HepG2 (cell line): ENCODE measurements at places on chromosomes 12 and 14. TPM values are rescaled to one million over a fixed set of nuclear protein-coding genes. Genes with fewer than 3 reads are reported as not detected.

- no peaks in the 10 kb centered on the region for H3K36me3 ChIP-seq
- no peak overlapping the region for H3K4me3 ChIP-seq
- peaks cover 11% of the 10 kb centered on the region for H3K4me1 ChIP-seq
- no peak overlapping the region for H3K27ac ChIP-seq
- no peaks in the 10 kb centered on the region for H3K27me3 ChIP-seq
- DNase-seq: no peak
Measured at GRCh38 chr14:96139879-96140278, 64.8 kb upstream of the BDKRB2 start.

Gene TNFAIP2
- total RNA-seq: 0.45 and 0.46 TPM in 2 replicates

Gene TWF1
- 85.5 and 148 TPM in 2 replicates for total RNA-seq

DNA sequence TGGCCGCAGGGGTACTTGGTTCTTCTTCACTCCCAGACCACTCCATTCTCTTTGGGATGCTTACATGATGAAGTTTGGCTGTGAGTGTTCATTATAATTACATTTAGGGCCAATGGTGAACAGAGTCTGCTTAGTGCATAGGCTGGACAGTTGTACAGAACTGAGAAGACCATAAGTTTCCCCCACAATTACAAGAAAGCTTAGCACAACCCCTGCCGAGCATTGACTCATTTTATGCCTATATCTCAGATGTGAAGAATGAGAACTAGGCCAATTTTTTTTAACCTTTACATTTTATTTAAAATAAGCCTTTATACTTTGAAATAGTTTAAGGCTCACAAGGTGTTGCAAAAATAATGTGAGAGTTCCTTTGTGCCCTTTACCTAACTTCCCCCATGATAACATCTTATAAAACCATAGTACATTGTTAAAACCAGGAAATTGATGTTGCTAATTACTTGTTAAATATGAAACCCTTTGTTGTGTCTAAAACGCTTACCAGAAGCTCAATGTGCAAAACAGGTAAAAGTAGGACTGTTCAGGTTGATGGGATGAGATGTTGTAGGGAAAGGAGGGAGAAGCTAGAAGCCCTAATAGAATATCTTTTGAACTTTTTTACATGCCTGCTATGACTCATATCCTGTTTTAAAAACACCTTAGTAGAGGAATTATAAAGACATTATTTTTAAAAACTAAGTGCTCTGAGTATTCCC is 47.2 kb downstream of the ALDH1L2 start:
- no peak for DNase-seq
- no peak overlapping the region for H3K4me3 ChIP-seq
- no peaks in the 10 kb centered on the region for H3K27me3 ChIP-seq
- H3K27ac ChIP-seq: no peak overlapping the region
- no peaks in the 10 kb centered on the region for H3K36me3 ChIP-seq

DNA sequence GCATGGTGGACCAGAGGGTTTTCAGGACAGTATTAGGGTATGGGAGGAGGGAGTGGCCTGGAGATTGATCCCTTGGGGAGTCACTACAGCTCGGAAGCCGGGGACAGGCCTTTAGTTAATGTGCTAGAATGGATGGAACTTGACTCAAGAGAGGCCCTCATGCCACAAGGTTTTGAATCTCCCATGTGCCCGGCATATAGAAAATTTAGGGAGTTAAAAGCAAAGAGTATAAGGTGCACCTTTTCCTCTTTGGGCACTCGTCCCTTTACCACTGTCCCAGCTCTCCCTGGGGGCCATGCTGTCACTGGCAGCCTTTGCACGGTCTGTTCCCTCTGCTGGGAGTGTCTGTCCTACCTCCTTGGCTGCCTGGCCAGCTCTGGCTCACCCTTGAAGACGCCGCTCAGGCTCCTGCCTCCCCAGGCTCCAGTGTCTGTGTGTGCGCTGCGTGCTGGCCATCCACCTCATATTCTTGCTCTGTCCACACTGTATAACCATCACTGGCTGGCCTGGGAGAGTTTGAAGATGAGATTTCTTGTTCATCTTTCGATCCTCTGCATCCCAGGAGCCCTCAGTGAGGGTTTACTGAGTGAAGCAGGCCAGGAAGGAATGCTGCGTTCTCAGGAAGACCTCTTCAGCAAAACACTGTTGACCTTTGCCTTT is 161.3 kb downstream of the ZFP36L1 start:
- H3K4me3 ChIP-seq: no peak overlapping the region
- no peak for DNase-seq
- peaks cover 76% of the 10 kb centered on the region for H3K4me1 ChIP-seq
- H3K36me3 ChIP-seq: no peaks in the 10 kb centered on the region
- H3K27me3 ChIP-seq: no peaks in the 10 kb centered on the region
- no peak overlapping the region for H3K27ac ChIP-seq

GRCh38 chr14:105283899-105284298 is 16.9 kb downstream of the BRF1 start:
- no peaks in the 10 kb centered on the region for H3K27me3 ChIP-seq
- H3K27ac ChIP-seq: no peak overlapping the region
- peaks cover 19% of the 10 kb centered on the region; the same call in 1 of the 3 replicates for H3K36me3 ChIP-seq

DNA sequence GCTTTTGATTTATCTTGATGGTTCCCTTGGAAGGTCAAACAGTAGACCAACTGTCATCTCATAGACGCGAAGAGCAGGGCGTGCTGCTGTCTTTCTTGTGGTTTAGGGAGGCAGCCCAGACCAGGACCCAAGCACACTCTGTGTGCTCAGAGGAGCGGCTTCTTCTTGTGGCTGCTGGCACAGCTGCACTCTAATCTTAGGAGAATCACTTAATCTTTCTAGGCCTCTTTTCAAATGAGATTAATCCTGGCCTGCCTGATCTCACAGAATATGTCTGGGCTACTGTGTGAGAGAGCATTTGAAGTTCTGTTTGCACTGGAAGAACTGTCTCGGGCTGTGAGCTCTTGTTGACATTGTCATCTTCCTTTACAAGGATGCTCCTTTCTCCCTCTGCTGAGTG is 60.0 kb upstream of the TRAF3 start:
- H3K36me3 ChIP-seq: peaks cover 18% of the 10 kb centered on the region
- DNase-seq: no peak
- H3K4me1 ChIP-seq: no peaks in the 10 kb centered on the region
- no peaks in the 10 kb centered on the region for H3K27me3 ChIP-seq
- H3K27ac ChIP-seq: no peak overlapping the region
- H3K4me3 ChIP-seq: no peak overlapping the region

DNA sequence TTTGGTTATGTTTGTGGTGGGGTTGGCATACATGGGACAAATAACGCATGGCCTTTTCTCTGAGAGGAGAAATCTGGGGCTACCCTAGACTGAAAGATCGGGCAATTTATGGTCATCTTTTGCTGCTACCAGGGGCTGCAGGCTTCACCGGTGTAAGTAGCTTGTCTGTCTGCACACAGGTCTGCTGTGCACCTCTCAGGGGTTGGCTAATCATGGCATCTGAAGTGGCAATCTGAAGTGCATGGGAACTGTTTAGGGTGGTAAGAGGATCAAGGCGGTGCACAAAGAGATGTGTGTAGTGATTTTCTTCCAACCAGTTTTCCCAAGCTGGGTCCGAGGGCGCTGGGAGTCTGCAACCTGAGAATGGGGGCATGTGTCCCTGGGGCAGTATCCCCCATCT is 141.3 kb downstream of the EMP1 start:
- no peak for DNase-seq
- no peak overlapping the region for H3K4me3 ChIP-seq
- no peak overlapping the region for H3K27ac ChIP-seq

DNA sequence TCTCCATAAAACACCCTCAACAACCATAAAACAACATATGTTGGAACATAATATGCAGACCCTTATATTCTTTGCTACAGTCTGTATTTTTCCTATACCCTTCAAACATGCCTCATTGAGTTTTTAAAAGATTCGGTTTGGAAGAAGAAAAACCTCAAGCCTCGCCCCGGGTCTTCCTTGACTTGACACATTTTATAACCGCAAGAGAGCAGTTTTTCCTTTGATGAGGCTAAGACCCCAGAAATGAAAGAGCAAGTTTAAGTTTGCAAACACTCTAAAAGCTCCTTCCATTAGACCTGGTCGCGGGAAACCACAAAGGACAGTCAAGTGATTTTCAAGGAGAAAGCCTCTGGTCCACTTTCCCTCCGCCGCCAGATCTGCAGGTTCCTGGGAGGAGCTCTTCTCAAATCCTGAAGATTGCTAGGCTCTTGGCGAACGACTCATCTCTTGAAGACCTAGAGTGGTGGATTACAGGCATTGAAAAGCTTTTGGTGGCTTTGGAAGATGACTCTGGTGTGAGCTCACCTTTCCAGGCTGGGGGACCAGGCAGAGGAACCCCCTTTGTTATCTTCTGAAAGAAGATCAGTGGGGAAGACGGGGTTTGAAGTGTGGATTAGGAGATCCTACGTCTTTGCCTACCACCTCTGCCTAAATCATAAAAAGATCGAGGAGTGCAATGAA is at the start of gene ASCL4:
ASCL4 (plus strand) TSS at position 356 of the 681 bp plus-strand sequence. CDS start 515 bp downstream, outside the sequence.
- no peak within 1 kb of the TSS for H3K27ac ChIP-seq
- H3K4me3 ChIP-seq: no peak within 1 kb of the TSS
- H3K4me1 ChIP-seq: no peaks in the 10 kb centered on the region; the same call in 1 of the 2 replicates
- no peaks in the 10 kb centered on the region for H3K36me3 ChIP-seq
- peaks cover 1% of the 10 kb centered on the region for H3K27me3 ChIP-seq

GRCh38 chr12:101854747-101855146 is 22.6 kb upstream of the DRAM1 start:
- no peak overlapping the region for H3K27ac ChIP-seq
- no peak for DNase-seq
- no peaks in the 10 kb centered on the region for H3K27me3 ChIP-seq
- H3K4me1 ChIP-seq: peaks cover 17% of the 10 kb centered on the region

Gene SLC38A4
- total RNA-seq: 2.8 and 3.5 TPM in 2 replicates

Gene TNS2
- total RNA-seq: 3.2 and 8.9 TPM in 2 replicates

Gene MANSC4
- not detected in 2 replicates for total RNA-seq

- H3K36me3 ChIP-seq: no peaks in the 10 kb centered on the region
- no peaks in the 10 kb centered on the region for H3K4me1 ChIP-seq
- no peaks in the 10 kb centered on the region for H3K27me3 ChIP-seq
- no peak overlapping the region for H3K4me3 ChIP-seq
Measured at GRCh38 chr12:78530100-78530765, 334.3 kb upstream of the SYT1 start.

Gene PRB4
- not detected in 2 replicates for total RNA-seq

DNA sequence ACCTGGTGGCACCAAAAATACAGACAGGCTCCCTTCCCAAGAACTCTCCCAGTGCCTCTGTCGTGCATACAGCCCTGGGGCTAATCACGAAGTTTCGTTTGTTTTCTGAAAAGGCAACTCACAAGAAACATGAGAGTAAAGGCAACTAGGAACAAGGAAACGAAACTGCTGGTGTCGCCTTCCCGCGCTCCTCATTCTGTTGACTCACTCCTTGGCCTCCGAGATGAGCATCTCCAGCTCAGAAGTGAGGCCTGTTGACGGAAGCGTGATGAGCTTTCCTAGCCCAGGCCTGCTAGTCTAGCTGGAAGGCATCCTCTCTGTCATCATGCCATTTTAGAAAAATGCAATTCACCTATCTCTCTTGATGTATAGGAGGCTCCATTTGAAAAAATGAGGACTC is 50.5 kb downstream of the TTC9 start:
- no peaks in the 10 kb centered on the region for H3K36me3 ChIP-seq
- H3K4me3 ChIP-seq: no peak overlapping the region
- H3K27me3 ChIP-seq: peaks cover 3% of the 10 kb centered on the region; the same call in 1 of the 3 replicates
- no peak for DNase-seq

Gene FGF23
- not detected in 2 replicates for total RNA-seq

DNA sequence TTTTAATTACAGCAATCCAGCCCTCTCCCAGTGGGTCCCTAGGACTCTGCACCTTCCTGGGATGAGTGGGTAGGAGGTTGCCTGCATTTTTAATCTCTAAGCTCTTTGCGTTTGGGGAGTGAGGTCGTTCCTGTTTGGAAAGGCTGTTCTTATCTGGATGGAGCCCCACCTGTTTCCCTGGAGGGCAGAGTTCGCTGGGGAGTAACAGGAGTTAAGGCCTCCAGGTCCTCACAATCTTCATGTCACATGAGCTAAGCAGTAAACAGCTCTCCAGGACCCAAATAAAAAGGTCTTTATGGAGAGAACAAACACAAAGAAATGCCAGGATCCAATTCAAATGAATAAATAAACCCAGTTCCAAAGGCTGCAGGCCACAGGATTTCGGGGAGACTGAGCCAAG is 56.0 kb upstream of the RFLNA start:
- H3K27me3 ChIP-seq: no peaks in the 10 kb centered on the region
- no peaks in the 10 kb centered on the region for H3K36me3 ChIP-seq
- peak; percentile 18 for DNase-seq
- H3K4me3 ChIP-seq: no peak overlapping the region

Gene OTX2
- total RNA-seq: not detected in 2 replicates

DNA sequence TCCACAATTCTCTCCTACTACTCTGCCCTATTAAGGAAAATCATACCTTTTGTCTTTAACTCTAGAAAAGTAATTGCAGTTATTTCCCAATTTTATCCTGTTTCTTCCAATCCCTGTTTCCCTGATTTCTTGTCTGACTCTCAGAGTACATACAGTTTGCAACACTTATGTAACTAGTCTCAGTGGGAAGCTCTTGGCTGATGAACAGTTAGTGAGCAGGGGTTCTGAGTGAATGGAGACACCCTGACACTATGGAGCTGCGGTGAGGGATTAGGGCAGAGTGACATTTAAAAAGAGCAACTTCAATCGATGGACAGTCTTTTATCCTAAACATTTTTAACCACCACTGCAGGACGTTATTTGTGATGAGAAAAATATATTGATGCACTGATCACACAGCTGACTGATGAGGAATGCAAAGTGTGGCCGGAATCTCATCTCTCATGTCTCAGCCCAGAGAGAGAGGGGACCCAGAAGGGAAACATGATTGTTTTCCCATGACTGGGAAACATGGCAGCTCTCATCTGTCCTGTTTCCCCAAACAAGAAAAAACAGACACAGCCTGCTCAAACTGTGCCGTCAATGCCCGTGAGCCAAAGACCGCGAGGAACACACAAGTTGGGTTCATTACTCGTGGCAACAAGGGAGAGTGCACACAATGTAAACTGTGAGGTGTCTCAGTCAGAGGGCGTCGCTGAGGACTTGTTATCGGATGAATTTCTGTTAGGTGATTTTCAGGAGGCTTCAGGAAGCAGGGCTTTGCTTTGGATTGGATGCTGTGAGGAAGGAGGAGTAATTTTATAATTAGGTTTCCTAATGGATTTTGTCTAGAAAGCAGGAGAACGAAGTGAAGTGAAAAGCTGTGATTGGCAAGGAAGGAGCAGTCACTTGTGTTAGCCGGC is 5.2 kb upstream of the SLC6A13 start:
- no peaks in the 10 kb centered on the region for H3K27me3 ChIP-seq
- no peak overlapping the region for H3K4me3 ChIP-seq
- DNase-seq: no peak
- H3K4me1 ChIP-seq: peaks cover 9% of the 10 kb centered on the region
- H3K36me3 ChIP-seq: no peaks in the 10 kb centered on the region

GRCh38 chr12:68608191-68608590 is 2.5 kb upstream of the RAP1B start:
- H3K27me3 ChIP-seq: no peaks in the 10 kb centered on the region; the same call in 2 of the 3 replicates
- no peak overlapping the region for H3K4me3 ChIP-seq
- no peak for DNase-seq

Gene ABCC9
- not detected in 2 replicates for total RNA-seq

Gene IRAK4
- total RNA-seq: 7.1 and 8.4 TPM in 2 replicates

Gene CCT2
- total RNA-seq: 388 and 601 TPM in 2 replicates

Gene TGM1
- total RNA-seq: 1.9 and 3.2 TPM in 2 replicates

DNA sequence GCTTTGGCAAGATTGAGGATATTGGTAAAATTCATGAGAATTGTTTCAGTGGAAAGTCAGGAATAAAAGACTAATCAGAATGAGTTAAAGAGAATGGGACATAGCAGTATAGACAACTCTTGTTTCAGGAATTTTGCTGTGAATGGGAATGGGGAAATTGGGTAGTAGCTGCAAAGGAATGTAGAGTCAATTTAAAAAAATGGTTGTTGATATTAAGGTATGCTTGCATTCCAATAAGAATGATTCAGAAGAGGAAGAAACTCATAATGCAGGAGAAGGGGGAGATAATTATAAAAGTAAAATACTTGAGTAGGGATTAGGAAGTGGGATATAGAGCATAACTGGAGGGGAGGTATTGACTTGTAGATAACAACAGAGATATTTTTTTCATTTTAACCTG is 40.7 kb downstream of the MNAT1 start:
- no peak overlapping the region for H3K4me3 ChIP-seq
- H3K36me3 ChIP-seq: no peaks in the 10 kb centered on the region
- DNase-seq: no peak
- H3K27ac ChIP-seq: no peak overlapping the region
